HFFc6 (cell line): ENCODE measurements at places on chromosomes 3 and 15. TPM values are rescaled to one million over a fixed set of nuclear protein-coding genes. Genes with fewer than 3 reads are reported as not detected.

The CLN6 gene
- 26.6 to 37.9 TPM (median 31.6 TPM) in 3 replicates for total RNA-seq

The NRG4 gene
- not detected in 3 replicates for total RNA-seq

The UBAP1L gene
- 0.56 to 1.1 TPM (median 0.79 TPM) in 3 replicates for total RNA-seq

The TF gene
- under 0.01 to 0.02 TPM in 2 of 3 replicates, not detected in the other for total RNA-seq

GRCh38 chr3:23612296-23612891 is 193.4 kb upstream of the UBE2E1 start:
- peak overlapping the region; percentile 83 for H3K4me3 ChIP-seq
- H3K27ac ChIP-seq: peak overlapping the region; percentile 95
- DNase-seq: peak; percentile 48
- H3K4me1 ChIP-seq: peaks cover 35% of the 10 kb centered on the region

DNA sequence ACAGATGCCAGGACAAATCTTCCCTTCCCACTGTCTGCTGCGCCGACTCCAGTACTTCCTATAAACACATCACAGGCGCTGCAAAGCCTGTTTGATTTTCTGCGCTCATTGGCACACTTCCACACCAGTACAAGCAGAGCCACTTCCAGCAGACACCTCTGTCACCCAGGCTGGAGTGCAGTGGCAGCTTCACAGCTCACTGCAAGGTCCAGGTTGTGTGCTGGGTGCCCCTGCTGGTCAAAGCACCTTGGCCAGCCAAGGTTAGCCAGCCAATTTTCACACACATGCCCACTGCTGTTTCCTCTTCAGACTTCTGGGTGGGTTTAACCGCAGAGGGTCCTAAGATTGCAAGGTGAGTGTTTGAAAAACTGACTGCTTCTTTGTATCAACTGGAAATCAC is 4.9 kb downstream of the CHDH start:
- H3K4me3 ChIP-seq: no peak overlapping the region
- H3K36me3 ChIP-seq: no peaks in the 10 kb centered on the region
- H3K27ac ChIP-seq: no peak overlapping the region
- peaks cover 28% of the 10 kb centered on the region for H3K27me3 ChIP-seq
- DNase-seq: no peak

DNA sequence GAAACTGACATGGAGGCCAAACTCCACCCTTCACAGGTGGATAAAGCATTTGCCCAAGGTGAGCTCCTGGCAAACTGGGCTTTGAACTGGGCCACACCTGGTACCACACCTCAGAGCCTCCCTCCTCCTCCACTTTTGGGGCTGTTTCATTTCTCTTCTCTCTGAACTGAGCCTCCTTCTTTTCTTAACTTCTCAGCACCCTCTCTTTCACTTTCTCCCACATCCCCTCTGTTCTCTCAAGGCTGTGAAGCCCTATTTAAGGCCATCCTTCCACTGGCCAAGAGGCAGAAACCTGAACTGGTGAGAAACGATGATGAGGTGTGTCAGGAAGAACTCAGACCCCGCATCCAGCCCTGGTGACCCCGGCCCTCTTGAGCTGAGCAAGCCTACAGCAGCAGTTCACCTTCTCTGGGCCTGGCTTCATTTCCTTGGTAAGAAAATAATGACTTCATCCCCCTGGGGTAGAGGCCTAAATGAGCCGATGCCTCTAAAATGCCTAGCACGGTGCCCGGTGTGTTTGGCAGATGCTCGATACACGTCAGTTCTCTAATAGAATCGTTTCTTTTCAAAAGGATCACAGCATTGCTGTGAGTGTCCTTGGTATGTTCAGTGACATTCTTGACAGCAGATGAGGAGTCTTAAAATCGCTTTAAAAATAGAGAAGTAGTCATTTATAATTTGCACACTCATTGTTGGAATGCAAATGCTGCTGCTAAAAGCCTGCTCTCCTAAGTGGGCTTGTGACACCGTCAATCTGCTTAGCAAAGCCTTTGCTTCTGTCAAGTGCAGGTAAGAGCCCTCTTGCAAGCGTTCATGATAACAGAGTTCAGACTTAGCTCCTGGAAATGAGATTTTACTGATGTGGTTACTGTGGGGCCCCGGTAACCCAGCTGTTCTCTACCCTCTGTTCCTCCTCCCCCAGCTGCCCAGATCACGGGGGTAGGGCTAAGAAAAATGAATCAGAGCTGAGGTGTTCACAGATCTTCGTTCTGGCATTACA is 97.7 kb upstream of the ATP2B2 start:
- H3K4me1 ChIP-seq: no peaks in the 10 kb centered on the region
- no peak overlapping the region for H3K4me3 ChIP-seq
- peaks cover 23% of the 10 kb centered on the region for H3K27me3 ChIP-seq
- no peak overlapping the region for H3K27ac ChIP-seq
- no peaks in the 10 kb centered on the region for H3K36me3 ChIP-seq
- DNase-seq: no peak

DNA sequence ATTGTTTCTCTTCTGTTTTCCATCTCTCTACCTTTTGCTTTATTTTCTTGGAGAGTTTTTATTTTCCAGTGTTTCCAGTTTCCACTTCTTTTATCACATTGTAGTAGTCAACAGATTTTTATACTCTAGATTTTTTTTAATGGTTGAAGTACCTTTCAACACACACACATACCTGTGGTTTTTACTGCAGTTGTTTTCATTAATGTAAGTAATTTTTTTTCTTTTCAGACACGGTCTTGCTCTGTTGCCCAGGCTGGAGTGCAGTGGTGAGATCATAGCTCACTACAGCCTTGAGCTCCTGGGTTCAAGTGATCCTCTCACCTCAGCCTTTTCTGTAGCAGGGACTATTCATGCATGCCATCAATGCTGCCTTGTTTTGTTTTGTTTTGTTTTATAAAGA is 472.5 kb upstream of the SGO1 start:
- no peak overlapping the region for H3K4me3 ChIP-seq
- H3K4me1 ChIP-seq: peaks cover 13% of the 10 kb centered on the region
- H3K27me3 ChIP-seq: no peaks in the 10 kb centered on the region
- DNase-seq: peak; percentile 18
- peak overlapping the region; percentile 16; the same call in 1 of the 2 replicates for H3K27ac ChIP-seq
- peaks cover 15% of the 10 kb centered on the region for H3K36me3 ChIP-seq

DNA sequence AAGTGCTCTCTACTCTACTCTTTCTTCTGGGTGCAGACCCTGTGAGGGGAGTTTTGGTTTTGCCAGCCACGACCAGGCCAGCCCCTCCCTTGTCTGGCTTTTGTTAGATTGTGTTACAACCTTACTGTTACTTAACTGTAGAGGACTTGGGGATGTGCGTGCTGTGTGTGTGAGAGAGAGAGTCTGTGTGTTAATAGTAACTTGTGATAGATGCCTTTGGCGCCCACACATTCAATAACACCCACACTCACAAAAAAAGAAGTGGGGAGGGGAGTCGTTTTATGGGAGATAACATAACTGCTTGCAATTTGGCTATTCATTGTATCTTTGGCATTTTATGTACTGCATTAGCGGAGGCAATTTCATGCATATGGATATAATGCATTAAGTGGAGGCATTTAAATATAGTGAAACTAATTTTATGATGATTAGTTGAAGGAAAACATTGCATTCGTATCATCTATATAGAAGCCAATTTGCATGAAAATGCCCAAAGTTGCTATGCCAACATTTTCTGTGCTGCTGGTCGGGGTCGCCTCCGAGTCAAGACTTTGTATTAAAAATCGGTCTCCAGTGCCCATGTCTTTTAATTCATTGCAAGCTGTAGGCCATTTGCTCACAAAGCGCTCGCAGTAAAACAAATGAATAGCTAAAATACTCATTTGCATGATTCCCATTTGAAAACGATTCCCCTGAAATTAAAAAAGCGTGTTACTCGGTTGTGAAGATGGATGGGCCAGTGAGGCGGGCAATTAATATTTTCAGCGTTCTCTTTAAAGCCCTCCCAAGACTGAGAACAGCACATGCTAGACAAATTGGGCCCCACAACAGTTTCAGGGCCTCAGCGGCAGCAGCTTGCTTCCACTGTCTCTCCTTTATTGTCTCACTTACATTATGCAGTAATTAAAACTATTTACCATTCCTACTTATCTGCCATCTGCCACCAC is 158.5 kb upstream of the SMAD3 start:
- H3K36me3 ChIP-seq: peaks cover 23% of the 10 kb centered on the region
- H3K27ac ChIP-seq: no peak overlapping the region
- no peak overlapping the region for H3K4me3 ChIP-seq
- peaks cover 8% of the 10 kb centered on the region for H3K4me1 ChIP-seq
- no peak for DNase-seq

DNA sequence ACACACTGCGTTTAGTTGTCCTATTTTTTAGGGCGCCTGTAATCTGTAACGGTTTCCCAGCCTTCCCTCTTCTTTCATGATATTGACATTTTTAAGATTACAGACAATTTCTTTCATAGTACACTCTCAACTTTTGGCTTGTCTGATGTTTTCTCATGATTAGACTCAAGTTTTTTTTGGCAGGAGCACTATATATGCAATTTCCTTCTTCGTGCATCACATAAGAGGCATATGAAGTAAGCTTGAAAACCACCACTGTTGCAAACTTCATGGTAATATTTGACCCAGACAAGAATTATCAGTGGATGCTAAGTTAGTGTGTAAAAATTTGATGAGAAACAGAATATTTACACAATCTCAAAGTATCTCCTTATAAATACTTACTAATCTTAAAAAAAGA is 119.2 kb upstream of the CMC1 start:
- DNase-seq: no peak
- no peak overlapping the region for H3K4me3 ChIP-seq
- no peaks in the 10 kb centered on the region for H3K4me1 ChIP-seq
- no peaks in the 10 kb centered on the region for H3K36me3 ChIP-seq
